HAP-1 (cell line): ENCODE measurements at places on chromosomes 6 and 20.

DNA sequence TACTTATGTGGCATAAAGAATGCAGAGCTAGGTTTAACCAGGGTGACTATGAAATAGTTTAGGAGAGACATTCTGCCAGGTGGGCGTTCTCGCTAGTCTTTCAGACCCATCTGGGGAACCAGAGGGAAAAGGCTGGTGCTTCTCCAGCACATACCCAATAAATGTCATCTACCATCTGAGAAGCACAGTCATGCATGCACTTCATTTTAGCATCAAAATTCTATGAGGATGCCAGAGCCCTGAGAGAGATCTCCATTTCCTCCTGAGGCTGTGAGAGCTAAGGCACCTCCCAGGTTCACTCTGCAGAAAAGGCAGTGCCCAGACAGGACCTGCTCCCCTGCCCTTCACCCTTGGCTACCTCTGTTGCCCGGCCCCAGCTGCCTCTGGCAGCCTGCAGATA is 231.7 kb upstream of the PRND start:
- no peak for DNase-seq

GRCh38 chr6:91241946-91242613 is 655.2 kb upstream of the MAP3K7 start:
- no peak for DNase-seq

DNA sequence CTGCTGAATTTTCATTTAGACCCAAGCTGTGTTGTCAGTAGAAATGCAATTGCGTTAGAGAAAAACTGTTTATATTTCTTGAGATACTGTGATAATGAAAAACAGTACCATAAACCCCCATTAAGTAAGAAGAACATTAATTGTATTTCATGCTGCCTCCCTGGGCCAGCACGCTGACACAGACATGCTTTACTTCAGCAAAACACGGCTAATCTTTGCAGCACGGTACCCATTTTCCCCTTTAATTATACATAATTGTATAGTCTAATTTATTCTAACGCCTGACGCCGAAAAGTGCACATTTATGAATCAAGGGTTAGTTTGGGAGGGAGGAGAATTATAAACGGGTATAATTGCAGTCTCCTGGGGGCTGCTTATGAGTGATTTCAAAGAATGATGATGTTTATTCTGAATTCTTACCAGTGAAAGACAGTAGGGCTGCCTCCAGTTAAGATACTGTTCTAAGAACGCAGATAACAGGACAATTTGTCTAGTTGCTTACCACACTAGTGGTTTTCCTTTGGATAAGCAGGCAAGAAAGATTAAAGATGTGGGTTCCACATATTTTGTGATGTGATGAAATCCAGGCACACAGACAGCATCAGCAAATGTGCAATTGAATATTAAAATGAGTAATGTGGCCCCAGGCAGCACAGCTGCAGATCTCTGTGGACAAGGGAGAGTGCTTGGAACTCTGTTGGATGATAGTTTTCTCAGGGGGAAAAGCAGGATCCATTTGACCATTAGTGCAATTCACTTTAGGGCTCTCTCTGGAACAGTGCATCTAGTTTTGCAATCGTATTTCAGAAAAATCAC is 4.7 kb upstream of the SULF2 start:
- no peak for DNase-seq

GRCh38 chr6:129853996-129854711 is 7.0 kb downstream of the TMEM244 start:
- DNase-seq: no peak

- DNase-seq: no peak
These were observed 113.2 kb downstream of the RPP40 start for GRCh38 chr6:4890627-4891026.

DNA sequence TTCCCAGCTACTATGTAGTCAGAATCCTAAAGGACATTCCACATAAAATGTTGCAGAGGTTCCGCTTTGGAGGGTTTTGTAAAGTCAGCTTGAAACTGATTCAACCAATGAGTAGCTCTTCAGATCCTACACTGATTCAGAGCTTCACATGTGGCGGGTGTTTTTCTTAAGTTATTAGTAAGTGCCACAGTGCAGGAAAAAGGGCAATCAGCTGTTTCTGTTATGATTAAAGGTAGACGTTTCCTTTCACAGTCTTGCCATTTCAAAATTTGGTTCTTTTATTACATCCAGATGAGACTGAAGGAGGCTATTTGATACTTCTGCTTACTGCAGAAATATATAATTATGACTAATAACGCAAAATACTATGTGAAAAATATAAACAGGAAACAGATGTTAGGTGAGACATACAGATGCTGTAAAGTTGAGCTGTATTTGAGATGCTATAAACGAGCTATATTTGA is 443.9 kb downstream of the CDKAL1 start:
- no peak for DNase-seq

GRCh38 chr20:51886891-51887608 is 84.7 kb upstream of the SALL4 start:
- DNase-seq: peak; percentile 82

DNA sequence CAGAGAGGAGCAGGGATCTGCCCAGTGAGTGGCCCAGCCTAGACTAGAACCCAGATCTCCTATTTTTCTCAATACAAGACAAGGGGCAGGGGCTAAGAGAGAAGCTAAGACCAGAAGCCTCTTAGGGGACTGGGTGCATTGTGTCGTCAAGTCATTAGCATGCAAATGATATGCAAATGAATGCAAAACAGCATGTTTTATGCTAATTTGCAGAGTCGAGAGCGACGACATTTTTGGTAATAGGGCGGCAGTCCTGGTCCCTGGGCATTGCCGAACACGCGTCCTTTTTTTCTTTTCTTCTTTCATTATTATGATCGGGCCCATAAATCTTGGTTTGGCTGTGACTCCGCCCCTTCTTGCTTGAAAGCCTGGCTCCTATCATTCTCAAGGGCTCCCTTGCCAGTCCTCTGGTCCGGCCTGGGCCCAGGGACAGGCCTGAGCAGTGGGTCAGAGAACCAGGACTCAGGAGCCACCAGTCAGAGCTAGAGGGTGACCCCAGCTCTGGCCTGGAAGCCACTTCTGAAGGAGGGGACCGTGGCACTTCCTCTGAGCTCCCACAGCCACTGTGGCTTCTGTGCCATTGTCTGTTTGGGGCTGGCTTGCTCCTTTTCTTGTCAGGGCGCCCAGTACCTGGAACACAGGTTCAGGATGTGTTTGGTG is 32.0 kb upstream of the SCRT2 start:
- no peak for DNase-seq

- no peak for DNase-seq
These were observed 75.0 kb upstream of the LGSN start for GRCh38 chr6:63394656-63395308.

- no peak for DNase-seq
These were observed 868.3 kb upstream of the FLRT3 start for GRCh38 chr20:15205719-15206118.

GRCh38 chr6:41786451-41787218 is 859 bp upstream of the TOMM6 start:
- DNase-seq: peak; percentile 92

DNA sequence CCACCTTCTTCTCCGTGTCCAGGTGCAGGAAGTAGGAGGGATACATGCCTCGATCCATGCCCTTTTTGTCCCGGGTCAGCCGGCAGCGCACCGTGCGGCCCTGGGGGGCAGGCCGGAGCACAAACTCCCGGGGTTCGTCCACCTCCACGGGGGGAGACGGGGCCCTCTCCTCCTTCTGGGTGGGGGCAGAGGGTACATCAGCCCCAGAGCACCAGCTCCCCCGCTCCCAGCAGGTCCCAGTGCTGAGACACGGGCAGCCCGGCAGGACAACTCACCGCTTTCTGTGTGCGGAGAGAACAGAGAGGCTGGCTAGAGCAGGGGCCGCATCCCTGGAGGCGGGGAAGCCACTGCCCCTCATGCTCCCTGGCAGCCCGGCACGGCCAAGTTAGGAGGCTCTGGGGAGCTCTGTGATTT is 6.7 kb downstream of the TULP1 start:
- no peak for DNase-seq

DNA sequence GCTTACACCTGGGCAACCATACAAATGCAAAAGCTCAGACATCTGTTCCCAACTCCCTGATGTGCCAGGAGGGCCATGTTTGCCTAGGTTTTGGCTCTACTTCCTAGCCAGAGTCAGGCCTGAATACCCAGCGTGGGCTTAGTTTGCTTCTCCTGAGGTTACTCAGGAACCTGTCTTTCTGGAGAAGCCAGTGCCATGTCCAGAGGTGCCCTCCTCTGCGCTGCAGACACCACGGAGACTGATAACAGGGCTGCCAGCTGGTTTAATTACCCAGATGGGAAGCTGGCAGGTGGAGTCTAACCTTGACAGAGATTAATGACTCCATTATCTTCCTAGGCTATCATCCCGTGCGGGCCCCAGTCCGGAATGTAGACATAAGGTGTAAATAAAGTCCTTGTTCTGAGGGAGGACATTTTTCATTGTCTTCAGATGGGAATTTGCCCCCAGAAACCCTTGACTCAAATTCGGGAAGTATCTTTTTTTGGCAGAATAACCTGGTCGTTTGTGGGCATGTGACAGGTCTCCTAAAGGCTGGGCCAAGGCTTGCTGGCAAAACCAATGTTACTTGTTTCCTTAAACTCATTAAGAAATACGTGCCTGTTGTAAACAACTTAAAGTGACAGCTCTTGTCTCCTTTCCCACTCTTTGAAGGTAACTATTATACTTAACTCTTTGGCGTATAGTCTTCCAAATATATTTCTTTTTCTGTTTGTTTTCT is 29.2 kb upstream of the ZNFX1 start:
- DNase-seq: no peak

DNA sequence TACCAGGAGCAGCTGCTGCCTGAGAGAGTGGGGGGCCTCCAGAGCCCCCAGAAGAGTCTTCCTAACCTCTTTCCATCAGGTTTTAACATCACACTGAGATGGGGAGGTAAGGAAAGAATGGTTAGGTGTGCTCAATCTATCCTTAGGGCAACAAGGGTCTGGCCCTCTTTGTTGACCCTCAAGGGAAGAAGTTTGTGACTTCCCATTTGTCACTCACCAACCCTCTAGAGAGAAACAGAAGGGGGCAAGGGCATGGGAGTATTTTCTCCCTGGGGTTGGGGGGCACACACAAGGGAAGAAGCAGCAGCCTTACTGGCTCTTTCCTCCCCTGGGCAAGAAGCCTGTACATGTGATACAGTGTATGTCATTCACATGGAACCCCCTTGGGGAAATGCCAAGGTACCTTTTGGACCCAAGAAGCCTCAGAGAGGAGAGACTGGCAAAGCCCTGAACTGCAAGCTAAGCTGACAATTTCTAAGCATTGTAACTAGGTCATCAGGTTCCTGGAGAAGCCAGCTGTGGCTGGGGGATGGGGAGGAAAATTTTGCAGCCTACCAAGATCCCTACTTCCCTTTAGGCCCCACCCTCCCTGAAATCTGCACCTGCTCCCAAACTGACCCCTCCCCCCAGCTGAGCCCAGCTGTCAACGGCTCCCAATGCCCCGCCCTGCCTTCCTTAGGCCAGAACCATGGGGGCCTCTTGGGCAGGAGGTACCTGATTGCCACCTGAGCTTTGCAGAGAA is 14.5 kb downstream of the BCL2L1 start:
- DNase-seq: peak; percentile 25

- DNase-seq: no peak
These were observed 343.1 kb downstream of the TFAP2B start for GRCh38 chr6:51161752-51162151.

DNA sequence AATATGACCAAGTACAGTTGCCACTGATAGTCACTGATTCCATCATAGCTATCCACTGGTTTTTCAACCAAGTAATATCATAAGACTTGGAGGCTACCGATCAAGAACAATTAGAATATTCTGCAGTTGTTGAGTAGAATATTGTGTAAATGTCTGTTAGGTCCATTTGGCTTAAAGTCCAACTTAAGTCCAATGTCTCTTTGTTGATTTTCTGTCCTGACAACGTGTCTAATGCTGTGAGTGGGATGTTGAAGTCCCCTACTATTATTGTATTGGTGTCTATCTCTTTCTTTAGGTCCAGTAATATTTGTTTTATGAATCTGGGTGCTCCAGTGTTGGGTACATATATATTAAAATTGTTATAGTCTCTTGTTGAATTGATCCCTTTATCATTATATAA is 13.9 kb downstream of the ARFGEF3 start:
- DNase-seq: no peak

- no peak for DNase-seq
These were observed 26.9 kb upstream of the VEGFA start for GRCh38 chr6:43742931-43743632.

DNA sequence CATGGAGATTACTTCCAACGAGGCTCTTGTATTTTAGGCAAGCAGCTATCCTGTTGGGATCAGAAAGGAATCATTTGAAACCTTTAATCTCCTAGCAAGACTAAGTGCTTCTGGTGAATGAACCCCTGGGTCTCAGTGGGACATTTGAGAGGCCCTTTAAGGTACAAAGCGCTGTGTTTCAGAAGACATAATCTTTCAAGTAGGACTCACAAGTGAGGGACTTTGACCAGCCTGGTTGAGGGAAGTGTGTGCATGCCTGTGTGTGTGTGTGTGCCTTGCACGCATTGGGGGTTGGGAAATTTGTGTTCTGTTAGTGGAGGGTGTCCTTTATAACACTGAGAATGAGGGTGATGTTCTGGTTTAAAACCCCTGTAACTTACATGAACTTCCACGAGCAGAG is 64.4 kb upstream of the KCNG1 start:
- DNase-seq: no peak

DNA sequence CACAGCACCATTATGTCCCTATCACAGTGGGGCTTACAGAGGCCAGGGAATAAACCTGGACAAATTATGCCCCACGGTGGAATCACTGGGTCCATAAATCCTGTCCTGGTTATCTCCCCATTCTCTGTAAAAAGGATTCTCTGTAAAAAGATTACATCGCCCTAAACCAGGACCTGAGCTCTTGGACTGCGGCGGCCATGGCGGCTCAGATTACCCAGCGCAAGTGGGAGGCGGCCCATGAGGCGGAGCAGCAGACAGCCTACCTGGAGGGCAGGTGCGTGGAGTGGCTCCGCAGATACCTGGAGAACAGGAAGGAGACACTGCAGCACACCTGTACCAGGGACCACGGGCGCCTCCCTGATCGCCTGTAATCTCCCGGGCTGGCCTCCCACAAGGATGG is 8.4 kb upstream of the HLA-A start:
- no peak for DNase-seq

GRCh38 chr6:70685494-70686180 is 18.0 kb downstream of the SMAP1 start:
- no peak for DNase-seq

DNA sequence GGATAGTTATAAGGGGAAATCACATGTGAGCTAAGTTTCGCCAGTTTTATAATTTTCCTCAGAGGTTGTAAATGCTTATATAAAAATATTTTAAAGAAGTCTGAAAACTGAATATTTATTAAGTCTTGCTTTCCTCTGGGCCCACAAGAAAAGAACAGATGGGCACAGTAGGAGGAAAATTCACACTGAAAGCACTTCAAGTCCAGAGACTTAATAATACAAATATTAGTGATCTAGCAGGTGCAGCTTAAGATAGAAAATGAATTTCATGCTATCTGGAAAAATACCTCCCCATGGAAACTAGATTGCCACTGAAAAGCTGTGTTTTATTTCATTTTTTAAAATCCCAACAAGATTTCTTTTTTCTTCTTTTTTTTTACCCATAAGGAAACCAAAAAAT is 47.2 kb downstream of the ORC3 start:
- no peak for DNase-seq

GRCh38 chr6:105561486-105561885 is 158.6 kb upstream of the PREP start:
- DNase-seq: no peak
